ENCODE measurements at places on chromosomes 1 and 21.

DNA sequence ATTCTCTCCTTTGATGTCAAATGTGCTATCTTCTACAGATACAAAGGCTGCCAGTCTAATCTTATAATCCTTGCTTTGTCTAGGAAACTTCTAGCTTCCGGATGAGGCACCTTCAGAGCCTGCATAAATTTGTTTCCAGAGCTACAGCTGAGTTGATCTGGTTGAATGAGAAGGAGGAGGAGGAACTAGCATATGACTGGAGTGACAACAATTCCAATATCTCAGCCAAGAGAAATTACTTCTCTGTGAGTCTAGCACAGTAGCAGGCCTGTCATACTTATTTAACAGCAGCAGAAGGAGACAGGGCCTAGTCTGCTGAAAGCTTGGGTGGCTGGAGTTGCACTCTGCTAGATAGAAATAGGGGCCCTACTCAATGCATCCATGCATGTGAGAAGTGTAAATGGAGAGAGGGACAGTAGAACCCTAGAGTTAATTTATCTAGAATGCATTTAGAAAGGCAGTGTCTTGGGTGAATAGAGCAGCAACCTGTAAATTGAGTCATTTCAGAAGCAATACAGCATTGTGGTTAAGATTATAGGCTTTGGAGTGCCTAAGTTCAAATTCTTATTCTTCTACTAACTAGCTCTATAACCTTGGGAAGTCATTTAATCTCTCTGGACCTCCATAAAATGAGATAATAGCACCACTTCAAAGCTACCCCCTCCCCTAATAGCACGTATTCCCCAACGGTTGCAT is 89.0 kb downstream of the MACF1 start:
- no peak for DNase-seq

DNA sequence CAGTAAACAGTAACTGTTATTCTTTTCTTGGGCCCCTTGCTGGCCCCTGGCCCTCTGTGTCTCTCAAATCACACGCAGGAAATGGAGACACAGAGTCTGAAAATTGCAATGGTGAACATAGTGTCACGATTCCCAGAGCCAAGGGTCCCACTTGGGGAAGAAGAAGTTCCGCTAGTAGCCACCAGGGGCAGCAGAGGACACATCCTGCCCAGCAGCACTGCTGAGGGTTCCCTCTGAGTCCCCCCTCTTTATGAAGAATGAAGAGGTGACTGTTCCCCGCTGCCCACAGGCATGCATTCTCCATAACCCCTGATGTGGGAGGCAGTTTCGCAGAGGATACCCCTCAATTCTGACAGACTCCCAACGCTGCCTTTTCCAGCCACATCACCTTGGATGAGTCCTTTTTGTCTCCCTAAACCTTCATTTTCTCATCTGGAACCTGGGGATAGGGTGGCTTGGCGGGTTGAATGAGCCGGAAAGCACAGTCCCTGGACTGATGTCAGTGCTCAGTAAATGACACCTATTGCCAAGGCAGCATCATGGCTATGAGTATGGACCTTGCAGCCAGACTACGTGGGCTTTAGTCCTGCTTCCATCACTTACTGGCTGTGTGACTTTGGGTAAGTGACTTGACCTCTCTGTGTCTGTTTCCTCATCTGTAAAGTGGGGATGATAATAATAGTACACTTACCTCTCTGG is 238.0 kb upstream of the TMEM51 start:
- DNase-seq = no peak

DNA sequence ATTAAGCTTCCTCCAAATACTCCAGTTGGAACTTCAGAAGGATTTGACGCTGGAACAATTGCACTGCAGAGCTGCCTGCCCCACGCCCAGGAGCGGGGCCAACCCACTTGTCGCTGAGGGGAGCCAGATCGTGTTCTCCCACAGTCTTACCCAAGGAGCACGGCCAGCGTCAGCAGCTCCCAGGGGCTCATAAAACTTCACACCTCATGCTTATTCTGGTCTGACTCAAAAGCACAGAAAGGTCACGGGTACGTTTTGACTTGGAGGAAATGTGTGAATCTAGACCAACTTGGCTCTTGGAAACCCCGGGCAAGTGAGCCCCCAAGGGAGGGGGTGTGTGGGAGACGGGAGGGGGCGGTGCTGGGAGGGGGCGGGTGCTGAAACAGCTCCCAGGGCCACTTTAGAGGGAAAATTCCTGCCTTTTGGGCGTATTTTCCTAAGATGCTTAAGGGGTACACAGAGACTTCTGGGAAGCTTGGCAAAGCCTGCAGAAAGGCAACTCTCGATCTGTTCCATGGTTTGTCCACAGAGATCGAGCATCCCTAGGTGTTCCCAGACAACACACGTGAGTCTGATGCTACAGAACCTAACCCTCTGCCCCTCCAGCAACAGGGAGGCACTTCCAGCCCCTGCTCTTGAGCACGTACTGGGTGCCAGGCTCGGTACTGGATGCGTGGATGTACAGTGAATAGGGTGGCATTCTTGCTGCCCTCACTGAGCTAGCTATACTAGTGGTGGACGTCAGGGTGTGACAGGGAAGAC is 98.9 kb downstream of the DHRS3 start:
- no peak for DNase-seq

DNA sequence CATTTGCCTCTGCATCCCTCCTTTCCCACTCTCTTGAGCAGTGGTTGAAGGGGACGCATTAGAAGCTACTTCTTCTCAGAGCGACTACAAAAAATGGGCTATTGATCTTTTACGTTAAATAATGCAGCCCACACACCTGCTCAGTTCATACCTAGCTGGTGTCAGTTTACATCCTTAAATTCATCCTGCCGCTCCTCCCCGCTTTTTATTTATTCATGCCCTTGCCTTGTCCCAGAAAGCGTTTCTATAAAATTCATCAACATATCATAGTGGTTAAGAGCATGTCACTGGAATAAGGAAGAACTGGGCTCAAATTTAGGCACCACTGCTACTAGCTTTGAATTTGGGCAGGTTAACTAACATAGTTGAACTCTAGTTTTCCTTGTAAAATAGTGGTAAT is 66.0 kb upstream of the TINAGL1 start:
- DNase-seq = no peak

DNA sequence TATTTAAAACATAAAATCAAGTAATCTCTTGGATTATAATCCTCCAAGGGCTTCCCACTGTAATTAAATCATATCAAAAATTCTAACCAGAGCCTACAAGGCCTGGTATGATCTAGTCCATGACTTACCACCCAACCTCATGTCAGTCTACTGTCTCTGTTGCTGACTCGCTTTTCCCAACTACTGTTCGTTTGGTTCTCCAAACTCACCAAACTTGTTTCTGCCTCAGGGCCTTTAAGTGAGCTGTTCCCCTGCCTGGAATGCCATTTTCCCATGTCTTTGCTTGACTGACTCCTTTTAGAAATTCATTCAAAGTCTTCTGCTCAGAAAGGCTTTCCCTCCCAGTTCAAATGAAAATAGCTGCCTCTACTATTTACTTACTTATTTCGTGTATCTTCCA is 95.9 kb downstream of the ZC3H11B start:
- DNase-seq = no peak

DNA sequence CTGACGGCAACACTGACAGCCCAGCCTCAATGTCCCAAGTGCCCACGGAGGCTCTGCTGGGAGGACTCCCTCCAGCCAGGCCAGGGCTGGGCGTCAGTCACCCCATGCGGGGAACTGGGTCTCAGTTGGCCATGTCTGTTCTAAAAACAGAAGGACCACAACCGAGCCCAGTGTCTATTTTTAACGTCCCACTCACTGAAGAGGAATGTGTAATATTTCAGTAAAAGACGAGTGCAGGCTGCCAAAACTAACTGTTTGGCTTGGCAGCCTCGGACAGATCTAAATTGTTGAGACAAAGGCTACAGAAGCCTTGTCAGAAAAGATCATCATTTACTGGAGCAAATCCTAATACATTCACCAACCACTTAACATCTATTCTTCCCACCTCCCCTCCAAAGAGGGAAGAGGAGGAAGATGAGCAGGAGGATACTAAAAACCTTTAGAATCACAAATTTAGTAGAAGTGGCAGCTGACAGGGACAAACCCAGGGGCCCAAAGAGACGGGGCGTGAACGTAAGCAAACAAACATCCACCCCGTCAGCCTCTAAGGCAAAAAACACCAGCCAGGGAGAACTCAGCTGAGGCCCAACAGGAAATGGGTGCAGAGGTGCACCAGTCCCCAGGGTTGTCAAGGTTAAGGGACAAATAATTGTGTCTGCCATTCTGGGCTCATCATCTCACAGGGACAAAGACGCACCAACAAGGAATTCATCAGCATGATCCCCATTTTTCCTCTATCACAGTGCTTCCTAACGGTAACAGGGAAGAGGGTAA is 18.7 kb downstream of the C1orf198 start:
- no peak for DNase-seq
